Vagina (tissue), 2 donors: ENCODE measurements at places on chromosomes 12 and 14. TPM values are rescaled to one million over a fixed set of nuclear protein-coding genes. Genes with fewer than 3 reads are reported as not detected.

- DNase-seq, result no peak
Observed at GRCh38 chr14:22039938-22040780, 366.5 kb upstream of the OR4E1 start.

- no peak for DNase-seq
Observed at GRCh38 chr14:102189874-102190273, 50.2 kb downstream of the WDR20 start.

- no peak for DNase-seq
Observed at GRCh38 chr12:43841253-43841652, 5.4 kb downstream of the TMEM117 start.

DNA sequence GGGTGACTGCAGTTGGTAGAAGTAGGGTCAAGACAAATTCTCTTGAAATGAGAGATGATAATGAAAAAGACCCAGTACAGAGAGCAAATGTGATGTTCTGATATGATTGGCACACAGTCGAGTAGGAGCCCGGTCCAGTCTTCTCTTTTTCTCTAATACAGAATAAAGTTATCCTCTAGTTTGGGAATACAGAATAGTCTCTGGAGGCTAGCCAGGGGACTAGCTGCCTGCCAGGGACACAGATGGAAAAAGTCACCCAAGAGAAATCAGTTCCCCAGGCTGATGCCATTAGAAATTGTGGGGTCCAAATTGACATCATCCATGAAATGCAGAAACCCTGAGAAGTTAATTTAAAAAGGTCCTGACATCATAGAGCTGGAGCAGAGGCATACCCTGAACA, 177.2 kb upstream of the NEDD1 start:
- no peak for DNase-seq

- DNase-seq, result no peak
Observed at GRCh38 chr12:68482014-68482413, 128.7 kb upstream of the RAP1B start.

DNA sequence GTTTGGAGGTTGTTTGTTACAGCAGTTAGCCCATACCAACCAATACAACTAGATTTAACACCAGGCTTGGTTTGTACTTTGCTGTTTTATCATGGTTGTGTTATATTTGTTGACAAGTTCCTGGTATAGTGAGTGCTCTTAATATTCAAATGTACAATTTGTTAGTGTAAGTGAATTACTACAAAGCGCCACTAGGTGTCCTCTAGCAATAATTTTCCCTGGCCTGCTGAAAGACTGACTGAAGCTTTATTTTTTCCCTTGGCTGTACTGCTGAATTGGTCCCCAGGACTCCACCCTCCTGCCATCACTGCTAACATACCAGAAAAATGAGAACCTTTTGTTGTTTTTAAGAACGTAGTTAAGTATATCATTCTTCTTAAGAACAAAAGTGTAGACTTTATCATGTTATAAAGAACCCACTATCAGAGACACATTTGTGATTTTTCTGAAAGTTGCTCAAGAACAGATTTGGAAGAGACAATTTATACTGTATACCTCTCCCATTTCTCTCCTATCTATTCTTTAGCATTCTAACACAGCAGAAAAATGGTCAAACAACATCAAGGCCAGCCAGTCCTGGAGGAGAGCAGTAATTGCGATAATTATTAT, 75.3 kb upstream of the FAR2 start:
- no peak for DNase-seq

Gene OTX2
- not detected for total RNA-seq
